T1000 (cell line): ENCODE measurements at places on chromosomes 3 and 15.

DNA sequence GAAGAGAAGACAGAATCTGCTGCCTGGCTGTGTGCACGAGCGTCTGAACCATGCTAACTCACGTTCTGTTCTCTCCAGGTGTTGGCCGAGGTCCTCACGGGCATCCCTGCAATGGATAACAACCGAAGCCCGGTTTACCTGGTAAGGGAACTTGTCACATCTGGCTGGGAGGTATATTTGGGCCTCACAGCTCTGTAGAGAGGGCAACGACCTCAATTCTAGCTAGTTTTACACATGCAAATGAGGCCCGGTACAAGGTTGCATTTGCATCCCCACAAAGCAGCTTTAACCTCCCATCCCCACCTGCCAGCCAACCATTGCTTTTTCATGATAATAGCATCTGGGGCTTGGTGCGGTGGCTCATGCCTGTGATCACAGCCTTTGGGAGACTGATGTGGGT is 22.0 kb upstream of the TATDN2 start:
- no peak for DNase-seq

DNA sequence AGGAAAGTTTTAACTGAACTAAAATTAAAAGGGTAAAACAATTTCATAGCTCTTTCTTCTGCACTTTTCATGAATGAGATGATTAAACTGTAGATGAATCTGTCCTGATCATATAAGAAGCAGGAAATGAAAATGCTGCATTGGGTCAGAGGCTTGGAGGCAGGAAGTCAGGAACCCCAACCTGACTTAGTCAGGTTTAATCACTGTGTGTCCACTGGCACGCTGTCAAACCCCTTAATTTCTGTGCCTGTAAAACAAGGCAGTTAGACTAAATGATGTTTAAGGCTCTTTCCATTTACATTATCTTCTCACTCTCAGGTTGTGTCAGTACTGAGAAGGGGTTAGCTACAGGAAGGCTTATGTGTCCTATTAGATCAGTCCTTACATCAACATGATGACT is 193.3 kb upstream of the TTC14 start:
- no peak for DNase-seq

GRCh38 chr3:112463250-112463649 is 36.0 kb downstream of the BTLA start:
- DNase-seq, result no peak

DNA sequence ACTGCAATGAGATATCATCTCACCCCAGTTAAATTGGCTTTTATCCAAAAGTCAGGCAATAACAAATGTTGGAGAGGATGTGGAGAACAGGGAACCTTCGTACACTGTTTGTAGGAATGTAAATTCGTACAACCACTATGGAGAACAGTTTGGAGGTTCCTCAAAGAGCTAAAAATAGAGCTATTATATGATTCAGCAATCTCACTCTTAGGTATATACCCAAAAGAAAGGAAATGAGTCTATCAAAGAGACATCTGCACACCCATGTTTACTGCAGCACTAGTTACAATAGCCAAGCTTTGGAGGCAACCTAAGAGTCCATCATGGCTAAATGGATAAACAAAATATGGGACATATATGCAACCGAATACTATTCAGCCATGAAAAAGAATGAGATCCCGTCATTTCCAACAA is 68.0 kb upstream of the HES1 start:
- no peak for DNase-seq

- no peak for DNase-seq
These were observed 799 bp downstream of the VPS33B start for GRCh38 chr15:91021516-91022074.

DNA sequence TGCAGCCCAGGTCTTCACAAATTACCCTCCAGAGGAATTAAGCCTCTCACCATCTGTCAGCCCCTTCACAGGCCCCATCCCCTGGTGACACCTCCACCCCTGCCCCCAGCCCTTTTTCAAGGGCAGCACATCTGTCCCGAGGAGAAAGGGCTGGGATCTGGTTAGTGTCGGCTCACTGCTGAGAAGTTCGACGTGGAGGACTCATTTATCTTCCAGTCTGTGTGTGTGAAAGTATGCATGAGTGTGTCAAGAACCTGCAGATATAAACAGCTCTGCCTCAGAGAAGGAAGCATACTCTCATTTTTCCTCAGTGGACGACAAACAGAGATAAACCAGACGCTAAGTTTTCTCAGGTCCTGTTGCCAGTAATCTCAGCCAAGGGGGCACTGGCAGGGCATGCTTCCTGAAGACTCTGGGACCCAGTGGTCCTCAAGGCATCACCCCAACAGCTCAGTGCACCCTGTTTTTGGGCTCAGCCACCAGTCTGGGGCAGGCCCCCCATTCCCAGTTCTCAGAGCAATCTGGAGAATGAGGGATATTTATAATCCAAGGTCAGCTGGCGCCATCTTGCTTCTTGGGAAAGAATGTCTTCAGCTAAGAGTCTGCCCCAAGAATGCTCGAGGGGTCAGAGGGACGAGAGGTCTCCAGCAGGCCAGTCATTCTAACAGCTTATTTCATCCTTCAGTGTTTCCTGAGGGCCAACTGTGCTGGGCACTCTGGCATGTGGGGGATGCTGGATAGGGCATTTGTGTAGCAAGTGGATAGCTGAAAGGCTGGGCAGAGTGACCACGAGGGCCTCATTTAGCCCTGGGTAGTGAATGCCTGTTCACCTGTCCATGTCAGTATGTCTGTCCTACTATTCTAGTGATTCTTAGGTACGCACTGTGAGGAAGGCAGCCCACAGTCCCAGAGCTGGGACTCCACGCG is 73.6 kb downstream of the ADCY5 start:
- DNase-seq, result no peak

- no peak for DNase-seq
These were observed 13.3 kb upstream of the MINAR1 start for GRCh38 chr15:79418693-79419279.

GRCh38 chr3:16066545-16066944 is 107.9 kb upstream of the GALNT15 start:
- DNase-seq, result no peak

- DNase-seq, result no peak
These were observed 24.1 kb upstream of the ARPIN start for GRCh38 chr15:89936786-89937265.

DNA sequence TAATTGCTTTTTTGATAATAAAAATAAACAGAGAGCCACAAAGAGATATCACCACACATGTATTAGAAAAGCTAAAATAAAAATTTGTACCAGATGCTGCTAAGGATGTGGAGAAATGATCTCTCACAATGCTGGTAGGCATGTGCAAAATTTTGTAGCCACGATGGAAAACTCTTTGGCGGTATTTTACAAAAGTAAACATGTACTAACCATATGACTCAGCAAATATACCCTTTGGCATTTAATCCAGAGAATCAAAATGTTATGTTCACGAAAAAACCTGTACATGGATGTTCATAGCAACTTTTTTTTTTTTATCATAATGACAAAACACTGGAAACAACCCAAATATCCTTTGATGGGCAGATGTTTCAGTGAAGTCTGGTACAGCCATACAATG is 261.2 kb downstream of the LPP start:
- no peak for DNase-seq

GRCh38 chr3:150083655-150084042 is 113.0 kb upstream of the PFN2 start:
- DNase-seq, result no peak

DNA sequence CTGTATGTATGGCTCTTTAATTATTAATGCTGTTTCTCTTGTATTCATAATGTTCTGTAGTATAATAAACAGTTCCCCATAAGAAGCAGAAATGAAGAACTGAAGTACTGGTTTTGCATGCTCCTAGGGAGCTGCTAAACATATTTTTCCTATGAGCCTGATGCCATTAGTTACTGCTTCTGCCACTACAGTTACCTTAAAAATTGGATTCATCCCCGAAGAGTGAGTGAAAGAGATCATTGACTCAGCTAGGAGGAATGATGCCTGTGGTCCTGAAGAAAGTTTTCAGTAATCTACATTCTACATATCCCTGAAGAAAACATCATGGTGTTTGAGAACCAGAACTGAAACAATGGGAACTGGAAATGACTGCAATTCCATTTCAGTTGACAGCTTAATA is 37.1 kb upstream of the ST3GAL6 start:
- DNase-seq, result no peak

DNA sequence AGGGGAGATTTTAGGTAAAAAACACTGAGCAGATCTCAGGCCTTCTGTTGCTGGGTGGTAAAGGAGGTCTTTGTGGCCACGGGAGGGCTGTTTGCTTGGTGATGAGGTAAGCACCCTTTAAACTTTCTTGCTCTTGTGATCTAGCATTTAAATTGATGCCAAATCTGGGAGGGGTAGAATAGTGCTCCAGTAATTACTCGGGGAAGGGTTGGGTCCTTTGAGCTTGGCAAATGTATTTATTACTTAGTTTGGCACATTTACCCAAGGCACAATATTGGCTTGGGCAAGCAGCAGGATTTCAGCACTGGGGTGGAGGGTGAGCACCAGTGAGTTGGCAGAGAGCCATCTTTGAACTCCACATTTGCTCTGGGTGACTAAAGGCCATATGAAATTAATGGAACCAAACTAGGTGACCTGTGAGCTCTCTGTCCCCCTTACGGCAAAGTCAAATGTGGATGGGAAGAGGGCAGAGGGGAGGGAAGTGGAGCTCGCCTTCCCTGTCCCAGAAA is 185.9 kb upstream of the ONECUT1 start:
- DNase-seq, result no peak

DNA sequence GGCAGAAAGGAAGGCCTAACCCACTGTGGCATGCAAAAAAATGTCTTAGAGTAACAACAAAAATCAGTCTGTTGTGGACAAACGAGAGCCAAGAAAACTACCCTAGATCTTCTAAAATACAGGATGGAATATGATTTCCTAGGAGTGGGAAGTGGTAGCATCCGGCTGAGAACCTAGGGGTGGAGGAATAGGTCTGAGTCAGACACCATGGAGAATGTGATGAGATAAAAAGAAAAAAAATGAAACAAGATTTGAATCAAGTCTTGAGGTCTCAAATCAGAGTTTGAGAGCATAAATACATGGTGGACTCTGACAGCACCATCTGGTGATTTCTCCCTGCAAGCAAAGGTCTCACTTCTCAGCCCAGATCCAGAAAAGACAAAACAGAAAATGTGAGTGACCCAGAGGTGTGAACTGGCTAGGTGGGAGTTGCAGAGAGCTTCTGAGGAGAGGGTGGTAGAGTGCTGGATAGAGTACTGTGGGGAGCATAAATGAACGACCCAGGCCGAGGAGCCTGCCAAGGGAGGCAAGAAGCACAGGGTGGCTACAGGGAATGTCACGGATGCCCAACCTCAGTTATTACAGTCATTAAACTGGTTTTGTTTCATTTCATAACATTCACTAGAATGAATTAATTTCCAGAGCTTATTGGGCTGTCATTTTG is 27.6 kb upstream of the VEPH1 start:
- DNase-seq, result no peak
